ENCODE measurements at places on chromosomes 12 and 14.

DNA sequence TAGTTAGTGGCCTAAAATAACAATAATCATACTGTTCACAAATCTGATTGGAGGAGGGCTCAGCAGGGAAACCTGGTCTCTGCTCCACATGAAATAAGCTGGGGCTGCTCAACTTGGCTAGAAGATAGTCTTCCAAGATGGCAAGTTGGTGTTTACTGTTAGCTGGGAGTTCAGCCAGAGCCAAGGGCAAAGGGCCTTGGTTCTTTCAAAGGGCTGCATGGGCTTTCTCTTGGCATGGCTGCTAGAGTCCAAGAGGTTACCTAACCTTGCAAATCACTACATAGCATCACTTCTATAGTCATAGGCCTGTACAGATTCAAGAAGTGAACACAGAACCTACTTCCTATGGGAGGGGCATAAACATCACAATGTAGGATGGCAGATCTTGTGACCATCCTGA is 7.1 kb downstream of the EXOC5 start:
- no peak for DNase-seq

- no peak for DNase-seq
Observed at GRCh38 chr12:3564411-3564810, 73.4 kb downstream of the PRMT8 start.

- DNase-seq: no peak
Observed at GRCh38 chr14:75081660-75082229, 12.3 kb downstream of the ZC2HC1C start.

DNA sequence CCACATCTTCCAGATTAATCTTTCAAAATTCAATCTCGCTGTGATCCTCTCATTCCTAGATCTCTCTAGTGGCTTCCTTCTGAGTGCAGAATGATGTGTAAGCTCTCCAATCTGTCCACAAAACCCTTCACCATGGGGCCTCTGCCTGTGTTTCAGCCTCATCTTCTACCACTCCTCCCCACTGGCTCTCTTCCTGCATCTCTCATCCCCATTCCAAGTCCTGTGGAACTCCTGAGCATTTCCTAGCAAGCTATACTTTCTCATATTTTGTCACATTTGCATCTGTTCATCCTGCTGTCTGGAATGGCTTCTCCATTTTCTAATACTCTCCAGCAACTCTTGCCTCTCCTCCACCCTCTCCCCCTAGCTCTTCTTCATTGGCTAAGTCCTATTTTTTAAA is 242.0 kb upstream of the DAAM1 start:
- no peak for DNase-seq

DNA sequence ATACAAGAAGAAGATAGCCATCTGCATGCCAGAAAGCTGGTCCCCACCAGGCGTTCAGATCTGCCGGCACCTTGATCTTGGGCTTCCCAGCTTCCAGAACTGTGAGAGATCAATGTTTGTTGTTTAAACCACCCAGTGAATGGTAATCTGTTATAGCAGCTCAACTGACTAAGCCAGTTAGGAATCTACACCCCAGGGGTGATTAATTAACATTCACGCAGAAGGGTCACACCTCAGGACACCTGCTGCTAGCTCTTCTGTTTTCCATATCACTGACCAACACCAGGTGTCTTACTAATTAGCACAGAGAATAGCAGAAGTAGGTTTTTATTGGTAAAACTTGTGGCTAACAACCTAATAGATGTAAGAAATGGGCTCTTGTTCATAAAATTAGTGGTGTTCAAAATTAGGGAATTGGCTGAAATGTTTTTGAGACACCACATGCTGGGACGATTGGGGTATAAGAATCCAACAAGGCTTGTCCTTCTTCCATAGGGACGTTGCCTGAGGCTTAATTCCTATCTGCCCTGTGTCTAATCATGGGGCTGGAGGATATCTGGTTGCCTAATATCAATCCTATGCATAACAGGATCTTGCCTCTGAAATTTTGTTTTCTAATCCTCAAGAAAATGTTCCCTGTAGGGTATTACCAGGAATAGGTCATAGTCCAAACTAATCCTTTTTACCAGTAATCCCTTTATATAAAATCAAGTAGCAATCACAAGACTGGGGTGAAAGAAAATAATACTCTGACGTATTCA is 42.0 kb upstream of the CHST11 start:
- no peak for DNase-seq

- no peak for DNase-seq
Observed at GRCh38 chr14:79568594-79568993, 642.7 kb downstream of the DIO2 start.

GRCh38 chr14:90114554-90114953 is 52.8 kb downstream of the KCNK13 start:
- DNase-seq: no peak

GRCh38 chr12:128825835-128826234 is 2.1 kb upstream of the SLC15A4 start:
- no peak for DNase-seq

GRCh38 chr14:103099081-103099732 is 4.7 kb downstream of the EXOC3L4 start:
- DNase-seq: no peak

- DNase-seq: no peak
Observed at GRCh38 chr12:54173066-54173726, 15.6 kb downstream of the SMUG1 start.

DNA sequence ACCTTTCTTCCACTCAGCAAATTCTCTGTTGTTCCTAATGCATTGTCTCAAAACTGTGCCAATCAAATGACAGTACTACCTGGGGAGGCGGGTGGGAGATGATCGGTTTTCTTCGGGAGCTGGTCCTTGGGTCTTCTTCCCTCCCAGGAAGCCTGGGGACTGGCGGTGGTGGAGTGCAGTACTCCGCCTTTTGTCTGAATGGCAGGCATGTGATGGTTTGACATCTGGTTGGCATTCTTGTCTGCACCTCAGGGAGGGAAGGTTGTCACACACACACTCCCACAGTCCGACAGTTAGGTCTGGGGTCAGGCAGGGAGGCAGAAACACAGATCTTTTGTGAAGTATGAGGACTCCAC is 114.8 kb downstream of the SNAPC1 start:
- no peak for DNase-seq

DNA sequence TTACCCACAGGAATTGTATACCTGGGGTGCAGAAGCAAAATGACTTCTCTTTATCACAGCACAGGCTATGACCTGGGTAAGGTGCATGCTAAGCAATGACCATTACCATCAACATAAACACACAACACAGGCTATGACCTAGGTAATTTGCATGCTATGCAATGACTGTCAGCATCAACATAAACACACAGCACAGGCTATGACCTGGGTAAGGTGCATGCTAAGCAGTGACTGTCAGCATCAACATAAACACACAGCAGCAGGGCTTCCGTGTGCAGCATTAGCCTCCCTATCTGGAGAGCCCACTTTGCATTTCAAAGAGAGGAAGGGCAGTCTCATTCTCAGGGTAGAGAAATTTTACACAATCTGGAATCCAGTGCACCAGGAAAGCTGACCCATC is 583.0 kb downstream of the TMEM121 start:
- DNase-seq: no peak

GRCh38 chr12:9651265-9651729 is 18.2 kb upstream of the CLEC2D start:
- no peak for DNase-seq

GRCh38 chr12:75822416-75822815 is 209.2 kb downstream of the PHLDA1 start:
- no peak for DNase-seq

GRCh38 chr14:64410084-64410774 is 22.1 kb downstream of the MTHFD1 start:
- no peak for DNase-seq

DNA sequence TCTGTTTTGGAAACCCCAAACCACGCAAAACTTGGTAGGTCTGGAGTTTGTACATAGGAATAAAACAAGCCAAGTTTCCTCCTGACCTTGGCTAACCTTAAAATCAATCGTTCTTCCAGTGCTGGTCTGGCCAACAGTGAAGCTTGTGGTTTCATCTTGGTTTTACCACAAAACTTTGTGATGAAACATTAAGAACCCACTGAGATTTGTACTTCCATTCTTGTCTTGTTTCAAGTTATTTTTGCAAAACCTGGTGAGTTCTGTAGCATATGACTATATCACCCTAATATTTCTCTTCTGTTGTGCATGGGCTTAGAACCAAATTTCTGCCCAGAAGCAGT is 26.4 kb downstream of the SIX1 start:
- DNase-seq: no peak
